GM12865 (cell line): ENCODE measurements at places on chromosomes 11 and 22.

- DNase-seq, result no peak
Observed at GRCh38 chr11:111124724-111125123, 120.8 kb upstream of the POU2AF2 start.

- no peak for DNase-seq
Observed at GRCh38 chr11:64385945-64386704, 27.2 kb downstream of the RPS6KA4 start.

- DNase-seq, result no peak
Observed at GRCh38 chr22:31983911-31984656, 39.7 kb downstream of the YWHAH start.

DNA sequence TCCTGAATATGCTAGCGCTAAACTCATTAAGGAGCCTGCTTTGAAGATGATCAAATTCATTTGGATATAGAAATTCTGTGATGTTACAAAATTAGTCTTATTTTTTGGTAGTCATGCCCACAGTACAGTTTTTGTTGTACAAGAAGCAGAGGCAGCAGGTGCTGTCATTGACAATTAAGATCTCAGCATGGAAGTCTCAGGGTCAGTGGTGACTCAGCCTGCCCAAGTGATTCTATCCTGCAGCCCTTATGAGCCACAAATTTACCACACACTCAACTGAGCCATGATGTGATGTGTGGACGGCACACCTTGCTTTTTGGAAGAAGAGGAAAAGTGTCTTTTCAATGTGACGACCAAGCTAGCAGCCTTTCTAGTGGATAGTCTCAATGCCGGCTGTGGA, 153.6 kb upstream of the SORL1-AS1 start:
- no peak for DNase-seq

DNA sequence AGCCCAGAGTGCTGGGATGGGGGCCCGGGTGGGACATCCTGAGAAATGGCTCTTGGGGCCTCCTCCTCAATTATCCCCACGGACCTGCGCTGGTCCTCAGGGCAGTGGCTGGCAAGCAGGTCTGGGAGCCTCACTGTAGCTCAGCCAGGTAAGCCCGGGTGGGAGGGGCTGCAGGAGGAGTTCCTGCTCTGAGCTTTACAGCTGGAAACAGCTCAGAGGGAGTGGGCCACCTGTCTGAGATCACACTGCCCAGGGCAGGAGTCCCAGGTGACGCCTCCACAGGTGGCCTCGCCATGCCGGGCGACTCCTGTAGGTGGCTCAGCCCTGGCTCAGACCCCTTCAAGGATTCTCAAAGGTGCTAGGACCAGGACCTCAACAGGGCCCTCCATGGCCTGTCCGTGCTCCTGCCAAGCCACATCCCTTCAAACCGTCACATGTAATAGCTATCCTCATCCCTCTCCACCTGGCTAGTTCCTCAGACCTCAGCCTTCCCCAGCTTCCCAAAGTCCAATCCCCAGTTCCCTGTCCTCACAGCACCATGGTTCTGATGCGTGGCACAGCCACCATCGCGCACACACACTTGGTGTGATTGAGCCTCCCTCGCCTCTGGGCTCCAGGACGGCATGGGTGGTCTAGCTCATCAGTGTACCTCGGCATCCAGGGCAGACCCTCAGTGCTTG, 3.6 kb upstream of the TSSK2 start:
- no peak for DNase-seq

DNA sequence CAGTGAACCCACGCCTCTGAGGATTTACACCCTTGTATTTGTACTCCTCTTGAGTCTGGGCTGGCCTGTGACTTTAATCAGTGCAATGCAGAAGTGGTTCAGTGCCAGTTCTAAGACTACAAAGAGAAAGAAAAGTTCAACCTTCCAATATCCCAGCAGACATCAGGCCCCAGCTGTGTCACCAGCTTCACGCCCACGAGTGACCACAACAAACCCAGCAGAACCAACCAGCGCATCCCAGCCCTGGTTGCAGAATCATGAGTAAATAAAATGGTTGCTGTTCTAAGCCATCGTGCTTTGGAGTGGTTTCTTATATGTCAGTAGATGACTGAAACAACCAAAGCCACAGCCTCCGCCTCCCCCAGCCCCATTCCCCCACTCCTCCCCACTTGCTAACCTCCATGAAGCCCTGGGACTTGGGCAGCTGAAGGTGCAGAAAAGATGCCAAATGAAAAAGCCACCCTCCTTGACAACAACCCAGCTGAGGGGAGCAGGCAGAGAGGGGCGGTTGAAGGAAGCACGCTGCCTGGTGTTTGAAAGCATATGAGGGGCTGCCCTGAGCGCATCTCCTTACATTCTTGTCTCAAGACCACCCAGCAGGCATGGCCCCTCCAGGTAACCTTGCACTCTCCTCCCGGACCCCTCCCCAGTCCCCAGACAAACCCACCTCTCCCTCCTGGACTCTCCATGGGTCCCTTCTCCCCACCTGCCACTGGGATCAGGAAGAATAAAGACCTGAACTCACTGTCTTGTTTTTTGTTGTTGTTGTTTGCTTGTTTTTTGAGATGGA, 20.9 kb downstream of the TSKU start:
- DNase-seq, result no peak

- DNase-seq, result no peak
Observed at GRCh38 chr11:132888226-132888625, 644.1 kb downstream of the OPCML start.

DNA sequence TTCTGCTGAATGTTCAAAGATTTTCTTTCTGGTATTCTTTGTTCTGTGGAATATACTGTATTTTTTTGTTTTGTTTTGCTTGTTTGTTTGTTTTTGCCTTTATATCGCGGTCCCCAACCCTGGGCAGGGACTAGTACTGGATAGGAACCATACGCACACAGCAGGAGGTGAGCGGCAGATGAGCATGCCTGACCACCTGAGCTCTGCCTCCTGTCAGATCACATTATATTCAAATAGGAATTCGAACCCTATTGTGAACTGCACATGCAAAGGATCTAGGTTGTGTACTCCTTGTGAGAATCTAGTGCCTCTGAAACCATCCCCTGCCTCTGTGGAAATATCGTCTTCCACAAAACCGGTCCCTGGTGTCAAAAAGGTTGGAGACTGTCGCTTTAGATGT, 83.3 kb upstream of the ANO3 start:
- no peak for DNase-seq
